ENCODE measurements at places on chromosomes 2 and 18.
A peak's percentile ranks its signal among the peaks of the same experiment; 100 is the strongest.

- no peak for DNase-seq
Observed at GRCh38 chr2:172782506-172783164, 47.0 kb downstream of the RAPGEF4 start.

DNA sequence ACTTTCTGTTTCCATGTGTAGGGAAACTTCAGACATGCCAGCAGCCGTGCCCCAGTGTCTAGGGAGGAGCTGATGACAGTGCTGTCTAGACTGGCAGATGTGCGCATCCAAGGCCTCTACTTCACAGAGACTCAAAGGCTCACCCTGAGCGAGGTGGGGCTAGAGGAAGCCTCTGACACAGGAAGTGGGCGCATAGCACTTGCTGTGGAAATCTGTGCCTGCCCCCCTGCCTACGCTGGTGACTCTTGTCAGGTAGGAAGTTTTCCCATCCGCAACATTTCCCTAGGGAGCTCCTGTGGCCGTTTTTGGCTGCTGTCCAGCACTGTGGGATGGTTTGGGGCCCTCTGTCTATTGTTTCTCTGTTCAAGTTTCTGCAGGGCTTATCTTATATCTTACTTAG is 143.1 kb upstream of the TTC39C start:
- peak; percentile 62 for DNase-seq

DNA sequence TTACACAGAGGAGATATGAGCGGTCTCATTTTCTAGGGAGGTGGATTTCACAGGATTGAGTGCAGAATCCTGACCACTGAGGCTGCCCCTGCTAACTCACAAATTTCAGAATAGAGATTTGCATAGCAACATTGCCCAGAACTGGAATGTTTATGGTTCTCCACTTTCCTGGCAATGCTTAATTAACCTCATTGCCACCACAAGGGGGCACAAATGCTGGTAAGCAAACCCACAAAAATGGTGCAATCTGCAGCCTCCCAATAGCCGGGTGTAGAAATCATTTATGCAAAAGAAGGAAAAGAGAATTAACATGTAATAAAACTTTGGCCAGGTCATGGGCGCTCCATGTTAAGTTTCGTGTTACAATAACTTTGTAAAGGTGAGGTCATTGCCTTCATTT is 112.4 kb downstream of the CYRIA start:
- peak; percentile 32 for DNase-seq

DNA sequence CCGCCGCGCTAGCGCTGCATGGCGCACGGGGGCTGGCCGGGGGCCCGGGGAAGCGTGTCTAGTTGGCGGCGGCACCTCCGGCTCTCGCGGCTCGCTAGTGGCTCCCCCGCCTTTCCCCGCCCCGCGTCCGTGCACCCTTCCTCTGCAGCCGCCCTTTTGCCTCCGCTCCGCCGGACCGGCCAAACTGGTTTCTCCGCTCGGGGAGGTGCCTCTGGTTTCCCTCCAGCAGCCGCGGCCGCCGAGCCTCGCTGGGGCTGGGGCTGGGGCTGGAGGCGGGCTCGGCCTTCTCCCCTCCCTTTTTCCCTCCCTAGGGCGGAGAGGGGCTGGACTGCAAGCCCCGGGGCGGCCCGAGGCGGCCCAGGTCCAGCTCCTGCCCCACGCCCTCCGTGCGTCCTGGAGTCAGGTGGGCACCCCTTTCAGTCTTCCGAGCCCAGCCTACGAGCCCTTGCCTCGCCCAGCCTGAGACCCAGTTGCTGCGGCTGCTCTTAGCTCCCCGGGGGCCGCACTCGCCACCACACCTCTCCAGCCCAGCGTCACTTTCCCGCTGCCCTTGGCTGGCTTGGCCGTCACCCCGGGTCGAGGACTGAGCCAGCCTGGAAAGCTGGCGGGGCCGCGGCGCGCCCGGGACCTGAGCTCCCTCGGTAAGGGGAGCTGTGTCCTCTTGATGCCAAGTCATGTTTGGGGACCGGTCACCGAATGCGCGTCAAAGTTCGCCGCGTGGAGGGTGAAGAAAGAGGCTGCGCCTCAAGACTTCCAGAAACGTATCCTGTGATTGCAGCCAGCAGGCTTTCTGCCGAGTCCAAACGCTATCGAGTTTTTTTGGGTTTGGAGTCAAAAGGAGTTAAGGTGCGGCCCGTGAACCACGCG is at the start of gene ATP8B1:
TSS of gene ATP8B1 (minus strand) at position 213 of the 867 bp plus-strand sequence. CDS start 71,508 bp downstream, outside the sequence.
- peak; percentile 97 for DNase-seq

- no peak for DNase-seq
Observed at GRCh38 chr18:78309924-78310323, 669.7 kb upstream of the SALL3 start.

- DNase-seq, result no peak
Observed at GRCh38 chr2:145288650-145289496, 769.0 kb upstream of the ZEB2 start.

GRCh38 chr2:75007061-75007460 is 48.6 kb downstream of the POLE4 start:
- DNase-seq, result no peak

- DNase-seq, result no peak
Observed at GRCh38 chr2:236308855-236309668, 44.9 kb upstream of the ASB18 start.

DNA sequence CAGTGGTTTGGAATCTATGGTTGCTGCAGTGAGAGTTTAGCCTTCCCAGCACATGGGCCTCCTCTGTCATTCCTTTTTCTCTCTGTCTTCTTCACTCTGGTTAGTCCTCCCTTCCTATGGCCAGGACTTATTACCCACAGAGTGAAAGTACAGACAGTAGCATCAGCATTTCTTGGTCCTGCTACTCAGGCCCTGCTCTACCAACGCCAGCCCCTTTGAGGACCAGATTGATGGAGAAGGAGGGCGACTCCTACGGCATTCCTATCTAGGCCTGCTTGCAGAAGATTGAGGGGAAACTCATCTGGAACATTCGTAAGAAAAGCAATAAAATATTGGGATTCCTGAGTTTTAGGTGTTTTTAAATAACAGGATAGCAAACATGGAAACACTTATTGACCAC is 43.5 kb downstream of the BMP10 start:
- DNase-seq, result no peak

- no peak for DNase-seq
Observed at GRCh38 chr2:165647409-165647808, 146.6 kb downstream of the GALNT3 start.

DNA sequence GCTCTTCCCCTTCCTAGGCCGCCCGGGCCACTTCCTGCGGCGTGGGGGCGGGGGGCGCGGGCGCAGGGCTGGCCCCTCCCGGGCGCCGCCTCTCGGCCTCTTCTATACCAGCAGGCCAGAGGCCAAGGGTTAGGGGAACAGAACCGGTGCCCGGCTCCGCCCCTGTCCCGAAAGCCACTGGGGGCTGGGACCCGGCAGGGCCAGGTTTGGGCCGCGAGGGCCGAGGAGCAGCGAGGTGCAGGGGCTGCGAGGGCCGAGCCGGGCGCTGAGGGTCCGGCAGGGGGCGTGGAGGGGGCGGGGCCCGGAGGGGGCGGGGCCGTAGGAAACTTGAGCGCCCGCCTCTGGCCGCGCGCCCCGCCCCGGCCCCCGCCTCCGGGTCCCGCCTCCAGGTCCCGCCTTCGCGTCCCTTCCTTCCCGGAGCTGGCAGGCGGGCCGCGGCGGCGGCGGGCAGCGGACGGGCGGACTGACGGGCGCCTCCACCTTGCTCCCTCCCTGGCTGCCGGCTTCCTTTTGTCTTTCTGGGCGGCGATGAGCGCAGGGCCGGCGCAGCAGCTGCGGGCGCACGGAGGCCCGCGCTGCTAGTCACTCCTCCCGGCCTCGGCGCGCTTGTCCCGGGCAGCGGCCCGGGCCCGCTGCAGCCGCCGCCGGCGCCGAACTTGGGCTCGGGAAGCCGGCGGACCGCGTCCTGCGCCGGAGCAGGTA is at the start of gene HPCAL1:
TSS of gene HPCAL1 (plus strand) at position 426 of the 702 bp plus-strand sequence. CDS start 116,854 bp downstream, outside the sequence.
- DNase-seq, result peak; percentile 92
